ENCODE measurements at places on chromosomes 6 and 20.

DNA sequence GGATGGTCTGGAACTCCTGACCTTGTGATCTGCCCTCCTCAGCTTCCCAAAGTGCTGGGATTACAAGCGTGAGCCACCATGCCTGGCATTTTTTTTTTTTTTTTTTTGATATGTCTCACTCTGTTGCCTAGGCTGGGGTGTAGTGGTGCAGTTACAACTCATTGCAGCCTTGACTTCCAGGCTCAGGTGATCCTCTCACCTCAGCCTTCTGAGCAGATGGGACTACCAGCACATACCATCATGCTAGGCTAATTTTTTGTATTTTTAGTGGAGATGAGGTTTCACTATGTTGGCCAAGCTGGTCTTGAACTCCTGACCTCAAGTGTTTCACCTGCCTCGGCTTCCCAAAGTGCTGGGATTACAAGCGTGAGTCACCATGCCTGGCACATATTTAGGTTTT, 34.3 kb downstream of the PHF20 start:
- no peak for DNase-seq

DNA sequence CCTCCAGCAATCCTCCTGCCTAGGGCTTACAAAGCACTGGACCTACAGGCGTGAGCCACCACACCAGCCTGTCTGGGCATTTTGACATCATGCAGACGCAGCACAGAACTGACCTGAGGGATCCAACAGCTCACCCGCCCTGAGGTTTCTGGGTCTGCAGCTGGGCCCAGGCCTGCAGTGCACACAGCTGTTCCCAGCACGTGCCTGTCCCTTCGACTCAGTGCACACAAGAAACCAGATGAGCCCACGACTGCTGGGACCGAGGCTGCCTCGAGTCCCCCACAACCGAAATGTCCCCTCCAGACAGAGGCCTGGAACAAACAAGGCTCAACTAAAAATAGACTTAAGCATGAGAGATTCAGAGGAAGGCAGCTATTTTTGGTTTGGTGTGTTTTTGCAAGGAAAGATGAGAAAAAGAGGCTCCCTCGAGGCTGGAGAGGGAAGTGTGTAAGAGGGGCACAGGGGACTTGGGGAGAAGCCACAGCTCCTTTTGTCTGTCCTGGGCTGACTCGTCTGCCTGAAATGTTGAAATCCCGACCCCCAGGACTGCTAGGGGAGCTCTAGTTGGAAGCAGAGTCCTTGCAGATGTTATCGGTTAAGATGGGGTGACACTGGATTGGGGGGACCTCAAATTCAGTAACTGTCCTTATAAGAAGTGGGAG, 66.3 kb downstream of the YTHDF1 start:
- DNase-seq = no peak

DNA sequence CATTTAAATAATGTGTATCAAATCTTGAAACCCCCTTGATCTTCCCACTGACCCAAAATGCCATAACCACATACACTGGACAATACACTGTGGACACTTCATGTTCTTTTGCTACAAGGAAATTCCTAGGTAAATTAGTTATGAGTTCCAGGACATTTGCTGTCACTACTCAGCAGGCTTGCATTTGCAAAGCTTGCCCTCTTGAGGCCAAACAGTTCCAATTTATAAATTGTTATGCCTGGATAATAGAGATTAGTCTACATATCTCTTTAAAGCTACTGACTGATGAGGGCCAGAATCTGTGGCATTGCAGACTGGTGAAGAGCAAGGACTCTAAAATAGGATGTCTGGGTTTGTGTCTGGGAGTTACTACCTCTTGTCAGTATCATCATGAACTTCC, 17.4 kb upstream of the RAB32 start:
- no peak for DNase-seq

DNA sequence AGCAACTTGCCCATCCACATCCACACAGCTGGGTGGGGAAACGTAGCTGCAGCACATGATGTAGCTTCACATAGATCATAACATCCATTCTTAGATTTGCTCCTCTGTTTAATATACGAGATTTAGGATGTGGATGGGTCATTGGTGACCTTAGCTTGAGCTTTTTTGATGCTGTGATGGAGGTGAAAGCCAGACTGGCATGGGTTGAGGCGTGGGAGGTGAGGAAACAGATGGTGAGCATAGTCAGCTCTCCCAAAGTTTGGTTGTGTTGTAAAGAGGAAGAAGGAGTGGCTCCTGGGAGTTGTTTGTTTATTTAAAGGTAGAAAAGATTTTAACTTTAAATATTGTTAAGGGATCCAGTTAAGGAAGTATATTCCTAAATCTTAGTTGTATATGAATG, 5.3 kb downstream of the ARFGEF2 start:
- no peak for DNase-seq

GRCh38 chr6:129586815-129587214, 123.2 kb downstream of the ARHGAP18 start:
- DNase-seq = no peak

GRCh38 chr6:139846538-139847456, 472.3 kb upstream of the CITED2 start:
- no peak for DNase-seq

DNA sequence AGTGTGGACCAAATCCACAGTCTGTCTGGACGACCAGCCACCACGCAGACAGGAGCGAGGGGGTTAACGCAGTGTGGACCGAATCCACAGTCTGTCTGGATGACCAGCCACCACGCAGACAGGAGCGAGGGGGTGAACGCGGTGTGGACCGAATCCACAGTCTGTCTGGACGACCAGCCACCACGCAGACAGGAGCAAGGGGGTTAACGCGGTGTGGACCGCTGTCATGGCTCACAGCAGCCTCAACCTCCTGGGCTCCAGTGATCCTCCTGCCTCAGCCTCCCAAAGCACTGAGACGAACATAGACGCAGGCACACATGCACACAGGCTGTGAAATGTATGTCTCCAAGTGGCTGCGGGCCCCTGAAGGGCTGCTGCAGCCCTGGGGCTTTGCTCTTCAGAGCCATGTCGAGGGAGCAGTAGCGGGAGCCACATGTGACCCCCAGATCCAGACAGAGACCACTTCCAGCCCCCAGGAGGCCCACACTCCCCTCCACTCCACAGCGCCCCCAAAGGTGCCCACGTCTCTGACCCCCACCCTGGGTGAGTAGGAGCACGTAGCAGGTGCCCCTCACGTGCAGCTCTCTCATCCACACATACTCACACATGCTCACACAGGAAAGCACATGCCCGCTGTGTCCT, 98.1 kb downstream of the YTHDF1 start:
- no peak for DNase-seq

DNA sequence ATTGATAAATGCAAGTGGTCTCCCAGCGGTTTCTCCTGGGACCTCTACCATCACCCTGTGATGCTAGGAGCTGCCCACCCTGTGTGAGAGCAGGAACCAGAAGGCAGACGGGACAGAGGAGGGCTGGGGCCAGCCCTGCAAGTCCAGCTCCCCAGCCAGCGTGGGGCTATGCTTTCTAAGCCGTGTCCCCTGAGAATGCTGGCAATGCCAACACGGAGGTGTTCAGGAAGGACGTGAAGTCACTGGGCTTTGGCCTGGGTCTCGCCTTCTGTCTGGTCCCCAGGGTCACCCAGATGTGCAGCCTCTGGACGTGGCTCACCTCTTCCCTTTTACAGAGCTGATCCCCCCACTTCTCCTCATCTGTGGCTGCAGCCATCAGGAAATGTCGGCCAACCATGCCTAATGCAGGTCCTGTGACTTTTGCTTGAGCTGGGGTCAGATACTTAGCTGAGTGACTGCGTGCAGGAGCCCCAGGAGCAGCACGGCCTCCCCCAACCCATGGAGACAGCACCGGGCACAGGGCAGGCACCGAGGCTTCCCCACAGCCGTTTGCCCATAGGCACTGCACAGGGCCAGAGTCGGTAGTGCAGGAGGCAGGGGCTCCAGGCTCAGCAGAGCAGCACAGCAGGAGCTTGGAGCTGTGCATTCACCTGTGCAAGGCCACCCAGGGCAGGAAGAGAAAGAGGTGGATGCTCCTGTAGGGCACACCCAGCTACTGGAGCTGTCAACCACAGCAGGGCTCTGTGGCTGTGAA, 66.2 kb downstream of the GNAS-AS1 start:
- no peak for DNase-seq

DNA sequence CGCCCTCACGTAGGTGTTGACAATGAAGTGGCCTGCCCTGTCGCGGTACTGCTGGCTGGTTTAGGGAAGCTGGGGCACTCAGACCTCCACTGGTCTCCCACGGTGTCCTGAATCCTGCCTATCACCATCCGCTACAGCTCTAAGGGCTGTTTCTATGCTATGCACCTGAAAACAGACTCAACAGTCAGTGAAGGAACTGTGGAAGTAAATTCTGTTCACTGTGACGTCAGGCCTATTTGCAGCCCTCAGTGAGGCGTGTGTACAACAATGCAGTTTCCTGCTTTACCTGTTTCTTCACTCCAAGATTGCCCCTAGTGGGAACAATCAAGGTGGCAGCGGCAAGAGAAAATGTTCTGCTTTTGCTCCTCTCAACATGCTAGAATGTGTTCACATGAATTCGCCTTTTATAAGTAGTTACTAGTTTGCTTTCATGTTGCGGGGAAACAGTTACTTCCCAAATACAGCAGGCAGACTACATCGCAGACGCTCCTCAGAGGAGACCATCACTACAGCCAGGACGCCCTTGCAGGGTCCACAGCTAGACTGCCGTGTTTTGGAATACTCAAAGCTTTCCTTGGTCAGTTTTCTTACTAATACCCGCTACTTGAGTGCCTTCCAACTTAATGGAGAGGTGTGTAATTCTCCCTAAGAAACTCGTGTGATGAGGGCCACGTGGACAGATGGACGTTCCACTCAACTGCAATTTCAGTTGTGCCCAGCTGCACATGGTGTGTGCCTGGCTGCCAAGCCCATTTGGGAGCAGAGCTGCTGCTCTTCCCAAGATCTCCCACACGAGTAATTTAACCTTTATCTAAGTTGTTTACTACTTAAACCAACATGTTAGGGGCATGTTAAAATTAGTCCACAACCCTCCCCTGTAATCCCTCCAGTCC, 25.4 kb downstream of the DIDO1 start:
- DNase-seq = no peak

GRCh38 chr6:16168858-16169257, 40.0 kb downstream of the MYLIP start:
- DNase-seq = no peak

DNA sequence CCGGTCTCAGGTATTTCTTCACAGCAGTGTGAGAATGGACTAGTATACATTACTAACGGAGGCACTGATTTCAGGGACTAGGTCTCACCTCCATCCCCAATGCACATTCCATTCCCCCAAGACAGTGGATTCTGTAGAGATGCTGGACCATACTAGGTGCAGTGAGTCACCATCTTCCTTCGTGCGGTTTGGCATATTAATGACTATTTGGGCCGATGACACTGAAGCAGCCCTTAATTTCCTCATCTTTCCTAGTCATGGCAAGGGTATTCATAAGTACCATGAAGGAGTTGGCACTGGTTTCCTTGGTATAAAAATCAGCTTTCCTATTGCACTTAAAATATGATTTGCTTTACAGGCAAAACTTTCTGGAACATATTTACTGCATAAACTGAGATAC, 121.4 kb upstream of the TRAF3IP2 start:
- no peak for DNase-seq

DNA sequence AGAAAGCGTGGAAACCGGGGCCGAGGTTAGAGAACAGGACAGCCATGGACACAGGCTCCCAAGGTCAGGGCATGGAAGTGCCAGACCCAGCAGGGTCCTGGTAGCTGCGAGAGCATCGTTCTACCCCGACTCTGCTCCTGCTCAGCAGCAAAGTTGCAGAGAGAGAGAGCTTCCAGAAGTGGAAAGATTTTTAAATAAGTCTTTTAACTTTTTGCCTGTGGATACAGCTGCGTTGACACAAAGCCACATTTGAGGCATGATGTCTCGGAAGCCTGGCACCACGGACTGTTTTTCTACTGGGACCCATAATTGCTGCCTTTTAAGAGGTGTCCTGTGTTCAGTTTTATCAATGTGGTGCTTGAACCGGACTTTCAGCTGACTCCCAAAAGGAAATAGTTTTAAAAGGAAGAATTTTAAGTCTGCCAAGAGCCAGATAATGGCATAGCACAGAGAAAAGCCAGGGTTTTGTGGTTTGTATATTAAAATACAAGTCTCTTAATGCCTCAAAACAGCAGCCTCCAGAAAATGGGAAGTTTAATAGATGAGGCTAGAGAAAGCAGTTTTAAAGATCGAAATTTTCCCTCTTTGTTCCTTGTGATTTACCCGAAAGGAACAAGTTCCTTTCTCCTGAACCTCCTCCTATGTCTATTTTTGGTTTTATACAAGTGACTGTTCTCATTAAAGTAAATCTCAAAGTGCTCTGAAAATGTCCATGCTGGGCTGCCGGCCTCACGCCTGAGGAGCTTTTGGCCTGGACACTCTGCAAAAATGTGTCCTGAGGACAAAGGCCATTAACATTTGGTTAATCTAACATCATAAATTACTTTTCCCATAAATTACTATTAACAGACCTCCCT, 91.5 kb downstream of the RIN2 start:
- no peak for DNase-seq

DNA sequence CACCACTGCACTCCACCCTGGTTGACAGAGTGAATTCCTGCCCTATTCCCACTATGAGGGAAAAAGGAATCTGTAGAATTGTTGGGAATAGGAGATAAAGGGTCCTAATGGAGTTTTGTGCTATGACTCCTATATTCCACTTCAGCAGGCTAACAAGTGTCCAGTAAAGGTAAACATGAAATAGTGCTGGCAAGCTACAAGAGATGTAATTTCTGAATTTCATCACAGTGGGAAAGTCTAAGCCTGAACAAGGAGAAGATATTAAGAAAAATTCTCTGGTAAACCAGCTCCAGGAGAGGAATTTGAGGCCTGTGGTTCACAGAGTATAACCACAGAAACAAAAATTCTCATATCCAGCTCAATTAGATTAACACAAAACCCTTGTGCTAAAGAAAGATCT, 10.3 kb upstream of the C6orf58 start:
- DNase-seq = no peak

DNA sequence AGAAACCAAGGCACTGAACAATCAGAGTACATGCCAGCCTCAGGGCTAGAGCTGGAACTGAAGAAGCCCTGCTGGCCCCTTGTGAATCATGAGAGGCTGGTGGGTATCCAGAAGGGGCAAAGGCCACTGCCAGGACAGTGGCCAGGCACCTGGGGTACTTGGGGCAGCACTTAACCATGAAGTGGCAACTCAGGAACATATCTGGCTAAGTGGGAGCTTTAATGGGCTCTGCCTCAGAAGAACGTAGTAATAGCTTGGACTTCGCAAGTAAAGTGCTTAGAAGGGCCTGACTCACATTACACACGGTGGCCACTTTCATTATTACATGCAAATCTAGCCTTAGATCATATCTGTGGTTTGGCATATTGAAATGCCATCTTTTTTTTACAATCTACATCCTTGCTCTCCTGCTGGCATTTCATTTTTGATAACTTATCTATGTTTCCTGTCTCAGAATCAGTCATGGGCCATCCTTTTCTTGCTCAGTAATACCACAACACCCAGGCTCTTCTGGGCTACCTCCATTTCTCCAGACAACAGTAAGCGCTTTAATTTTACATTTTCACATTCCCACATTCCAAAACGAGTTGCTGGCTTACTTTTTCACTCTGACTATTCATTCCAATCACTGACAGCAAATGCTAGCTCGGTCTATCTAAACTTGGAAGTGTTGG, 21.6 kb downstream of the NAPB start:
- DNase-seq = no peak

All from stimulated activated CD4-positive, alpha-beta T cell treated with anti-CD3 and anti-CD28 coated beads, Interleukin-1b, Interleukin-23, amount 100 ng/mL, for 24 hours (primary cell).